Stimulated activated CD4-positive, alpha-beta T cell treated with anti-CD3 and anti-CD28 coated beads, Interleukin-1b, Interleukin-23, amount 100 ng/mL, for 1 hour (primary cell): ENCODE measurements at places on chromosomes 2 and 18.

DNA sequence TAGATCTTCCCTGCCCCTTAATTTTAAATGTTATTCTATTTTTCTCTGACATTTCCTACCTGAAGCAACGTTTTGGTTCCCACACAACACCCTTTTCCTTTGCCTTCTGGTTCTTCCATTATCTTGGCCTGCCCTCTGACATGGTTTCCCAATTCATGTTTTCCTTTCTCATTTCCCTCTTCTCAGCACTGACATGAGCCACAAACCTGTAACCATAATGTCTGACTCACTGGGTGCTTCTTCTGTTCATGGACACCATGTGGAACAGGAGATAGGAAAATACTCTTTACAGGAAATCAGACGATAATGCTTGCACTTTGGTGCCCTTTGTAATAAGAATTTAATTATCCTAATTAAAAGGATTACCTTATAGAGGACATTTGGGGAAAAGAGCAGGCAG, 142.0 kb downstream of the ZEB2 start:
- DNase-seq: no peak

- DNase-seq: no peak
Observed at GRCh38 chr18:61856678-61857077, 36.1 kb downstream of the RNF152 start.

DNA sequence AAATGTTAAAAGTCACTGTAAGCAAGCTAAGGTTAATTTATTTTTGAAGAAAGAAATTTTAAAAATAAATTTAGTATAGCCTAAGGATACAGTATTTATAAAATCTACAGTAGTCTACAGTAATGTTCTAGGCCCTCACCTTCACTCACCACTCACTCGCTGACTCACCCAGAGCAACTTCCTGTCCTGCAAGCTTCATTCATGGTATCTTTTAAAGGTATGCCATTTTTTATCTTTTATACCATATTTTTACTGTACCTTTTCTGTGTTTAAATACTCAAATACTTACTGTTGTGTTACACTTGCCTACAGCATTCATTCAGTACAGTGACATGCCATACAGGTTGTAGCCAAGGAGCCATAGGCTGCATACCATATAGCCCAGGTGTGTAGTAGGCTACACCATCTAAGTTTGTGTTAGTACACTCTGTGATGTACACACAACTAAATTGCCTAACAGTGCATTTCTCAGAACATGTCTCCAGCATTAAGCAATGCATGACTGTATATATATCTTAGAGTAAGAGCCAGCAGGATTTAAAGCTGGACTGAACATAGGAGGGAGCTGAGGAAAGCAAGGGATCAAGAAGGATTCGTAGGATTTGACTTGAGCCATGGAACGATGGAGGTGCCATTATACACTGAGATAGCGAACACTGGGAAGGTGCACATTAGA, 83.1 kb upstream of the KLF7 start:
- no peak for DNase-seq

DNA sequence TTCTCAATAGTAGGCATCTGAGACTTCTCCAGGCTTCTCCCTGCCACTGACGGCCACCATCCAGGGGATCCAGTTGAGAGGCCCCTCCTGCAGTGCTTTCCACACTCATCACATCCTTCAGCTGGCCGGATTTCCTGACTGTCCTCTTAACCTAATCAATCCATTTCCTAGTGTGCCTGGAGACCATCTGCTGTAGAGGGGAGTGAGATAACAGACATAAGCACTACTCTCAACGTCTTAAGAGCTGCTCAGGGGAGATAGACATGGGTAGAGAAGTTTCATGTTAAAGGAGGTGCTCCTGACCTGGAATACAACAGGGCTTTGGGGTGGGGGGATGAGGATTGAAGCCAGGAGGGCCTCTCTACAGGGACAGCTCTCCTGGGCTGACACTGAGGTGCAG, 14.2 kb downstream of the SPR start:
- no peak for DNase-seq

DNA sequence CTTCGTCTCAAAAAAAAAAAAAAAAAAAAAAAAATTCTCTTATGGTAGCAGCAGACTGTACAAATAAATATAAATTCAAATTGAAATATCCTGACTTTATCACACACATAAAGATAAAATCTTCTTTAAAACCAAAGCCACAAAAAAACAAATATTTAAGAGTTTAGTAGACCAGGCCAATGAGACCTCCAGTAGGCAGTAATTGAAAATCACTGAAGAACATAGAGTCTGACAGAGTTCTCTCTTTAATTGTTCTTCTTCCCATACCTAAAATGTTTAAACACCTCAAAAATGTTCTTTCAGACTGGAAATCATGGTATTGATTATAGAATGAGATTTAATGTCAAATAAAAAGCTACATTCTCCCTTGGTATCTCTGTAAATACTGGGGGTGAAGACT, 20.8 kb downstream of the PRPF40A start:
- DNase-seq: no peak

GRCh38 chr2:108927936-108928659, 60.9 kb downstream of the EDAR start:
- no peak for DNase-seq

DNA sequence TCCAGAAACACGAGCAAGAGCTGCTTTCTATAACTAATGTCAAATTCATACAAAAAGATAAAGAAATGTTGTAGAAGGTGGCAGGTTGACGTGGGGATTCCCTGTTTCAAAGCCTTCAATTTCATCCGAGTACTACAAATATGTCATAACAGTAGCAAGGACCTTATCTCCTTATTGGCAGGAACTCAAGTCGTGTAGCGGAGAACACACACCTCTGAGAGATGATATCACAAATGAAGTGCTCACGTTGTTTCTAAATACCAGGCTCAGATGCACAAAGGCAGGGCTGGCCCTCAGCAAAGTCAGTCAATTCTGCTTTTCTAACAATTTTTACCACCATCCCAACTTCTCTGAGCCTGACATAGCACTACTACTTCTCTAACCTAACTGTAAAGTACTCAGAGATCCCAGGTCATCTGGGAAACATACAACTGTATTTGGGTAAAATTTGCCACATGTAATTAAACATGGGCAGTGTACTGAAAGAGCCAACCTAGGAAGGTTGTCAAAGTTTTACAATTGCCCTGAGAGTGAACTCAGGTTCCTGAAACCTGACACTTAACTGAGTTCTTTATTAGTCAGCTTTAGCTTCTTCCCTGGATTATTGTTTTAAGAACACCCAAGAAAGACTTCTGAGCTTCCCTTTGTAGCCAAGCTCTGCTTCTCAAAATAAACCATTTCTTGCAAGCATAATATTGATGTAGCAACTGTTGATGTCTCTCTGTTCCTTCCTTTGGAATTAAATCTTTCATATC, 813.7 kb upstream of the ACVR2A start:
- DNase-seq: no peak

DNA sequence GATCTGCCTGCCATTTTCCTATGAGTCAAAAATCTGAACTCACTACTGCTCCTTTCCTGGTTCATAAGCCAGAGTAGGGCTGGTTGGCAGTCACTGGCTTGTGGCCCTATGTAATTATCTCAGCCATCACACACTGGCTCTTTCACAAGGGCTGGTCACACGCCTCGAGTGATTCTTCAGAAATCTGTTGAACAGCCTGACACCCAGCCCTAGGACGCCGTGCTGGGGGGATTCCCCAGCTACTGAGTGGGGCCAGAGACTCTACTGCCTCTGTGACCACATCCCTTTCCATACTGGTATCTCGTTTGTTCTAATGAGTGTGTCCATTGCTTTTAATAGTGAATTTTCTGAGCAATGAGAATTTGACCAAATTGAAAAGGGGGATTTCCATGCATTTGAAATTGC, 45.8 kb upstream of the RBM44 start:
- no peak for DNase-seq

DNA sequence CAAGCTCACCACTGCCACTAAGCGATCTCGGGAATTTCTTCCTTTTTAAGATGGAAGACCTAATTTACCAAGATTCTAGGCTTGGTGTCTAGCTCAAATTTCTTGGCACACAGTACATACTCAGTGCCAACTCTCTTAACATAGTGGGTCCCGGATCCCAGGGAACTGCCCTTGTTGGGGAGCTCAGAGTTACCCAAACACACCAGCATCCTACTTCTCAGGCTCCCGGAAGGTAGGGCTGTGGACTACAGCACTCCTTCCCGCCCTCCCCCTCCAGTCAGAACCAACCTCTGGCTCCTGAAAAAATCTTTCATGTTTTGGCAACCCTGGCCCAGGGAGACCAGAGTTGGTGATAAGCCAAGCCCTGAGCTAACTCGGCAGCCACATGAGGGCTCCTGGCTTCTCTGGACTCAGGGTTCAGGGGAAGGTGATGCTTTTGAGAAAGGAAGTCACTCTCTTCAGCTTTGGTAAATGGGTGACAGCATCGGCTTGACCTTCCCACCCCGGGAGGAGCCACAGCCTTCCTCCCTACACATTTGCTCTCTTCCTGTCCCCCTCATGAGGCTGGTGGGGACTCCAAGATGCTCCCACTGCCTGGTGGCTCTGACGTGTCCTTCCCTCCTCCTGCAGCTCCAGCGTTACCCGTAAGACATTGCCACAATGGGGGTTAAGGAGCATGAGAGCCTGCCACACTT, 8.8 kb downstream of the ODC1 start:
- no peak for DNase-seq

DNA sequence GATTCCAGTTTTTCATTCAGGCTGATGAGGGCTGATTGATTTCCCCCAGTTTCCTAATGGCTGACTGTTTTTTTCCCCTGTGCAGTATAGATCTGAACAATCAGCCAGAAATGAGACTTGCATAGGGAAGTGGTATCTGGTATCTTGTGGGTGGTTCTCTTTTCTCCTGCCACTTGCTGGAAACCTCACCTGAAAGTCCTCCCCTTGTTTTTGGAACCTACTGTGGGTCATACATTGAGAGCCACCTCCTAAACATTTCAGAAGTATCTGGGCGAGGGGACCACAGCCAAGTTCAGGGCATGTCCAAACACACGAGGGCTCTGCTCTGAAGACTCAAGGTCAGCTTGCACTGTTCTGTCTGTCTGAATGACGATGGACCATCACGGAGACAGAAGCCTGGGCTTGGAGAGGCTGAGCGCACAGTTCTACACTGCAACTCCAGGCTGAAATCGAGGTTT, 19.3 kb downstream of the ALPK2 start:
- DNase-seq: no peak

GRCh38 chr2:72008608-72009007, 139.1 kb downstream of the CYP26B1 start:
- DNase-seq: no peak

GRCh38 chr2:128510701-128511397, 192.2 kb upstream of the HS6ST1 start:
- no peak for DNase-seq

- no peak for DNase-seq
Observed at GRCh38 chr2:146989741-146990140, 855.1 kb upstream of the ACVR2A start.

GRCh38 chr2:128233790-128234395, 84.8 kb downstream of the HS6ST1 start:
- no peak for DNase-seq

DNA sequence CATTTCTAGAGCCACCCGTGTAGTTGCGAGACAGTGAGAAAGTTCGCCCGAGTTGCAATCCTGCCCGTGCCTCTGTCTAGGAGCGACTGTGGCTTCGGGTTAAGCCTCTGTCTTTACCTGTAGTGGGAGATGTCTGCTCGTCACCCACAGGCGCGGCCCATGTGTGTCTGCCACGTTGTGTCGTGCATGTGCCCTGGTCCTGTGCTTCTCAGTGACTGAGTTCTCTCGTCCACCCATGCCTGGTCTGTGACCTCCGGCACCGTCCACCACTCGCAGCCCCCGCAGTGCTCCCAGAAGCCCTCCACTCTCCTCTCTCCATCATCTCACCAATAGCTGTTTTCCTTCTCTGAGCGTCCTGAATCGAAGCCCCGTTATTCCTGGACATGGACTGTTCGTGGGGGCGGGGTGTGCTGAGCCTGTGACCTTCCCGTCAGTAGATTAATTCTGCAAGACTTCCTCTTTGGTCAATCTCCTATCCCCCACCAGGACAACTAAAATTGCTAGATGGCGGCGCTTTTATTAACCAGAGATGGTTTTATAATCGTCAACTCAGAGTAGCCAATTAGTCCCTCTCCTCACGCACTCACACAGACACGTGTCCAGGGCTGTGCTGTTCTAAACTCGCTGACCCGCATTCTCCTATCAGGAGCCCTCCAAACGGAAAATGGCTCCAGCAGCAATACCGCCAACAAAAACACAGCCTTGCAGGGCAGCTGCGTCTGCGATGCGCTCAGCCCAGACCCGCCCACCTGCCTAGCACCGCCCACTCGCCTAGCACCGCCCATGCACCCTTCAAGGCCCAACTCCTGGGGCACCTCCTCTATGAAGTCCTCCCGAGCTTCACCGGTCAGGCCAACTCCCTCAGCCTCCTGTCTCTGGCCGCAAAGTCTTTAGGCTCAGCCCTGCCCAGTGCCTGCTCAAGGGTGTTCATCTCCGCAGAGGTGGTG, 119.4 kb downstream of the TWIST2 start:
- DNase-seq: no peak

DNA sequence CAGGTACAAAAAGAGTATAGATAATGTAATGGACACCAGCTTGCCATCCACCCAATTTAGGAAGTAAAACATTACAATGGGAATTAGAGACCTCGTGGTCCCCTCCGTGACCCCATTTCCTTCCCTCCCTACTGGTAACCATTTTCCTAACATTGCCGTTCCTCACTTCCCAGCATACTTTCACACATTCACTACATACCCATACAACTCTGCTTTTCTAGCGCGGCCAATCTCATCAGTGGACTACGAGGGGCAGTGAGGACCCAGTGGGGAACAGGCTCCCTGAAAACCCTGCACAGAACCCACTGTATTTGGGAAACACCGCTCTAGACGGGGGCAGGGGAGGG, 1.1 kb downstream of the ENOSF1 start:
- no peak for DNase-seq

- DNase-seq: no peak
Observed at GRCh38 chr18:58394602-58395425, 234.1 kb downstream of the ALPK2 start.

DNA sequence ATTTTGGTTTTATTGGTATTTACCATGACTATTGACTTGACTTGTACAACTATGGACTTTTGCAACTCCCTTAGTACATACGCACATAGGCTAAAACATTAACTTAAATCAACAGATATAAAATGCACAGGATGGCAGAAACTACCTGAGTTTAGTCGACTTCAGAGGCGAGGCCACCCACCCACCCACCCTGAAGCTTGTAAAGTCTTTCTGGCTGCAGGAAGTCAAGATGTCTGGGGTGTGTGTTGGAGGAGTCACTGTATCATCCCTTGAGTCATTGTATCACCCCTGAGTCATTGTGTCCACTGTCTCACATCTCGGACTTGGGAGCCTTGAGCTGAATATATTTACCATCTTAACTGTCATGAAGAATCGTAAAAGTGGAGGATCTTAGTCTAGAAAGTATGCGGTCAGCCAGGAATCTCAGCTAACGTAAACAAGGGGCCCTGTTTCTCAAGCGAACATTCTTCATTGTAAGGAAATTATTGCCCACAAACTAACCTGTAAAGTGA, 140.0 kb upstream of the ST6GAL2 start:
- no peak for DNase-seq

GRCh38 chr2:167489325-167489724, 601.0 kb downstream of the XIRP2 start:
- no peak for DNase-seq
